ENCODE measurements at places on chromosomes 16 and 17.

GRCh38 chr16:287298-287811 lies 4.4 kb downstream of the PDIA2 start:
- DNase-seq: no peak

DNA sequence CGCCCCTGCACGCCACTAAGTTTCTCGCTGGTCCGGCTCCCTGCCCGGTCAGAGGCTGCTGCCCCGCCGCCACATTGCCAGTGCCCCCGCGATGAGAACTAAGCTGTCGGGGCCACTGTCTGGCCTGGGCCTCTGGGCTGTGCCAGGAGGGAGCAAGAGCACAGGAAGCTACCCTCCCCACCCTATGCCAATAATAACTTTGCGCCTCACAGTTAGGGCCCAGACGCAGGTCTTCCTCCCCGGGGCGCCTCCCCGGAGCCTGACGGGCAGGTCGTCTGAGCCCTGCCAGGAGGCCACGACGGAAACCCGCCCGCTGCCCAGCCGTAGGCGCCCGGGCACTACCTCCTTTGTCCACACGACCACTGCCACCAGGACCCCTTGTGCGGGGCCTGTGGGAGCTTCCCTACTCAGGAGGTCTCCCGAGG lies 1.5 kb downstream of the ZFPM1 start:
- peak; percentile 41 for DNase-seq

GRCh38 chr16:27407133-27407532 lies 5.2 kb downstream of the IL21R start:
- no peak for DNase-seq

DNA sequence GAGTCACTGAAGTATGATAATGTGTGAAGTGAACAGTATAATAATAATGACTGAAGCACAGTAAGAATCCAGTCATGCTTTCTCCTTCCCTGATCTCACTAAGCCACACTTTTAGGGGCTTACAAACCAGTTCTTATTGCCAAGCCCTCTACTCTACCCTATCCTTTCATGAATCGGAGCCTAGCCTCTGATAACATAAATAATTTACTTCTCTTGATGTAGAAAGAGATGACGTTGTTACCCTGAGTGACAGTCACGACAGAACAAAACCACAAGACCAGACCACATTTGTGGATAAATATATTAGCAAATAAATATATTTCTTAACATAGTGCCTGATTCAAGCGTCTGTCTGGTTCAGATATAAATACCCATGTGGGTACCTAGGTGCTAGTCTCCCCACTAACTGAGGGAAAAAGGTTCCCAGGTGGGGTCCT lies 1.4 kb upstream of the SUPT4H1 start:
- no peak for DNase-seq
